ENCODE measurements at places on chromosomes 4 and X. TPM values are rescaled to one million over a fixed set of nuclear protein-coding genes. Genes with fewer than 3 reads are reported as not detected.

Gene FAM184B
- total RNA-seq, result not detected

Gene TEX11
- total RNA-seq, result 0.22 TPM

Gene LIMCH1
- total RNA-seq, result not detected

Gene NOX1
- not detected for total RNA-seq

Gene TAF7L
- total RNA-seq, result not detected

Gene IQCM
- total RNA-seq, result not detected

Gene VCX
- total RNA-seq, result not detected

Gene ENPEP
- not detected for total RNA-seq

Gene MAGEA2B
- not detected for total RNA-seq

Gene KIAA1210
- not detected for total RNA-seq

Gene XAGE2
- not detected for total RNA-seq

Gene USP51
- 2.2 TPM for total RNA-seq

GRCh38 chr4:32625687-32626337, 1905.6 kb downstream of the PCDH7 start:
- H3K4me1 ChIP-seq, result no peaks in the 10 kb centered on the region
- no peak overlapping the region for H3K27ac ChIP-seq
- H3K36me3 ChIP-seq, result peaks cover 5% of the 10 kb centered on the region
- H3K4me3 ChIP-seq, result no peak overlapping the region

- peaks cover 9% of the 10 kb centered on the region for H3K4me1 ChIP-seq
- no peak overlapping the region for H3K27ac ChIP-seq
- no peak overlapping the region for H3K4me3 ChIP-seq
- H3K27me3 ChIP-seq, result peaks cover 83% of the 10 kb centered on the region
Observed at GRCh38 chr4:184167576-184167975, 50.1 kb downstream of the ENPP6 start.

DNA sequence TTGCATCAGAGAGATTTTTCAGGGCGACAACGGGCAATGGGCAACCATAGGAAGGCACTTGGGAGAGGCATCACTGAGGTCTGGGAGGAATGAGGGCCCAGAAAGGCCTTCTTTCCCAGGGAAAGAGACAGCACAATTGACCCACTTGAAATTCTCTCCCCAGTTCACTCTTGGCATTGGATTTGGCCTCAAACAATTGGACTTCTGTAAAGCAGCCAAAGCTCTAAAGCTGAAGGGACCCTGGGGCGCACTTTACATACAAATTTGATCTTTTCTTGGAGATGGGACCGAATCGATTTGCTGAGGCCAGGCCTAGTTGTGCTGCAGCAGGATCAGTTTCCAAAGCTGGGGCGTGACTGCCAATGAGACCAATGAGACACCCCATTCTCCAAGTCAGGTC, 3.2 kb downstream of the ARHGAP36 start:
- H3K4me1 ChIP-seq, result no peaks in the 10 kb centered on the region
- peaks cover 65% of the 10 kb centered on the region for H3K27me3 ChIP-seq
- H3K27ac ChIP-seq, result no peak overlapping the region
- no peak for DNase-seq
- H3K4me3 ChIP-seq, result no peak overlapping the region

- H3K27ac ChIP-seq, result no peak overlapping the region
- DNase-seq, result no peak
- peaks cover 30% of the 10 kb centered on the region for H3K36me3 ChIP-seq
- H3K4me1 ChIP-seq, result peaks cover 70% of the 10 kb centered on the region
- no peaks in the 10 kb centered on the region for H3K27me3 ChIP-seq
Observed at GRCh38 chr4:1879485-1879884, 8.3 kb downstream of the NSD2 start.

- no peaks in the 10 kb centered on the region for H3K4me1 ChIP-seq
- H3K4me3 ChIP-seq, result no peak overlapping the region
- H3K27ac ChIP-seq, result no peak overlapping the region
- peaks cover 5% of the 10 kb centered on the region for H3K36me3 ChIP-seq
- H3K27me3 ChIP-seq, result no peaks in the 10 kb centered on the region
- DNase-seq, result no peak
Observed at GRCh38 chrX:45743081-45743533, 542.4 kb upstream of the DIPK2B start.

GRCh38 chr4:143358923-143359643, 22.4 kb downstream of the GAB1 start:
- H3K27me3 ChIP-seq, result no peaks in the 10 kb centered on the region
- peak; percentile 59 for DNase-seq
- H3K36me3 ChIP-seq, result no peaks in the 10 kb centered on the region
- H3K27ac ChIP-seq, result peak overlapping the region; percentile 81

GRCh38 chrX:16870862-16871815, 977 bp upstream of the RBBP7 start:
- H3K27ac ChIP-seq, result peak overlapping the region; percentile 90
- H3K4me1 ChIP-seq, result peaks cover 37% of the 10 kb centered on the region
- H3K4me3 ChIP-seq, result peak overlapping the region; percentile 85
- H3K27me3 ChIP-seq, result peaks cover 38% of the 10 kb centered on the region
- H3K36me3 ChIP-seq, result peaks cover 22% of the 10 kb centered on the region

GRCh38 chr4:68570122-68570507, 6.0 kb downstream of the UGT2B17 start:
- DNase-seq, result no peak
- H3K36me3 ChIP-seq, result no peaks in the 10 kb centered on the region
- H3K4me1 ChIP-seq, result no peaks in the 10 kb centered on the region
- no peak overlapping the region for H3K27ac ChIP-seq
- H3K27me3 ChIP-seq, result no peaks in the 10 kb centered on the region

DNA sequence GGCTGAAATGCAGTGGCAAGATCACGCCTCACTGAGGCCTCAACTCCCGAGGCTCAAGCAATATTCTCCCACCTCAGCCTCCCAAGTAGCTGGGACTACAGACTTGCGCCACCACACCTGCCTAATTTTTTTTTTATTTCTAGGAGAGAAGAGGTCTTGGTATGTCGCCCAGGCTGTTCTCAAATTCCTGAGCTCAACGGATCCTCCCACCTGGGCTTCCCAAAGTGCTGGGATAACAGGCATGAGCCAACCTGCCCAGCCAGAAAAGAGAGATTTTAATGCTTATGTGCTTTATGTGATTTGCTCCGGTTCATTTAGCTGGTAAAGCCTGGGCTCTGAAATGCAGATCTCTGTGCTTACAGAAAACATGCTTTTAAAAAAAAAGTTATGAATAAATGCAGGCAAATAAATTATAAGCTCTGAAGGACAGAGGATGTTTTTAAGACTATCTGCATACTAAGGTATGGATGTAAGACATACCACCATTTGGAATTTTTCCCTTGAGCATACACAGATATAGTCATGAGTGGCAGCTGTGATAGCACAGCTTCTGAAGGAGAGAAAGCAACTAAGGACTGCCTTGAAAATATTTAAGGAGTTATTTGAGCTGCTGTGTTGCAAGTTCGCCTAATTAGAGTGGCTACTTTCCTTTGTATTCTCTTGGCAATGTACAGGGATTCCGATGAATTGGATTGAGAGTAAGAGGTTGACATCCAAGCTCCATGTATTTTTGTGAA, 13.8 kb downstream of the GUCY1B1 start:
- H3K27ac ChIP-seq, result no peak overlapping the region
- H3K4me3 ChIP-seq, result no peak overlapping the region
- H3K27me3 ChIP-seq, result peaks cover 6% of the 10 kb centered on the region
- H3K4me1 ChIP-seq, result no peaks in the 10 kb centered on the region
- DNase-seq, result no peak

DNA sequence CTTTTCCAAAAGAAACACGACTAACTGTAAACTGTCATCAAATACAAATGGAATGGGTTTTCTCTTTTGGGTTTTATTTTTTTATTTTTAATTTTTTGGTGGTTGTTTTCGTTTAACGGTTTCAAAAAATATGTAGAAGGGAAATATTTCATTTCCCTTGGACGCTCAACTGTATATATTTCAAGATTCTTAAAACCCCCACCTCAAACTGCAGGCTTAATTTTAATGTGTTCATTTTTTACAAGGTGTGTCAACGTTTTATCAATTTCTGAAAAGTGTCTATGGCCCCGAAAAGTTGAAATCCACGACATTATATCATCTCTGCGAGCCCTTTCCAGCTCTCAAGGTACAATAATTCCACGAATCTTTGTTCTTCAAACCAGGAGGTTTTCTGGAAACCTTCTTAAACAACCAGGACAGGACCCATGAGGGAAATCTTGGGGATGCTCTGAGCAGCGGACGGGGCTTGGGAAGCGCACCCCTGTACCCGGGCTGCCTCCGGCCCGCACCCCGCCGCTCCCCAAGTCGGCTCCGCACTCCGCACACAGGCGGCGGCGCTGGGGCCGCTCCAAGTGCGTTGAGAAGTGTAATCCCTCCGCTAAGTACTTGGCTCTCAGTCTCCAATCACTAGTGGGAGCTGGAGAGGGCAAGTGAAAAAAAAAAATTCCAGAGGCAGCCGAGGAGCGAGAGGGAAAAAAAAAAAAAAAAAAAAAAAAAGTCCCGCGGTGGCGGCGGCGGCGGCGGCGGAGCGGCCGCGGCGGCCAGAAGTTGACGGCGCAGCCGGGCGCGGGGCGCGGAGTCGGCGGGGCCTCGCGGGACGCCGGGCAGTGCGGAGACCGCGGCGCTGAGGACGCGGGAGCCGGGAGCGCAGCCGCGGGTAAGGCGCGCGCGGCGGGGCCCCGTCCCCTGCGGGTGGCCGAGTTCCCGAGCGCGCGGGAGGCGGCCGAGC, at the start of gene BMPR1B:
BMPR1B (plus strand) TSS at position 764 of the 949 bp plus-strand sequence. CDS start 346,470 bp downstream, outside the sequence.
- H3K27ac ChIP-seq, result no peak within 1 kb of the TSS
- H3K27me3 ChIP-seq, result peaks cover 86% of the 10 kb centered on the region
- H3K36me3 ChIP-seq, result peaks cover 4% of the 10 kb centered on the region
- H3K4me3 ChIP-seq, result peak within 1 kb of the TSS; percentile 69
- DNase-seq, result peak; percentile 0

GRCh38 chr4:105551965-105552746, at the start of gene ARHGEF38:
TSS of gene ARHGEF38 (plus strand) at chr4:105552620. CDS start at chr4:105552766, 146 bp downstream.
- H3K4me3 ChIP-seq, result no peak within 1 kb of the TSS
- H3K27me3 ChIP-seq, result no peaks in the 10 kb centered on the region
- no peaks in the 10 kb centered on the region for H3K36me3 ChIP-seq
- H3K27ac ChIP-seq, result no peak within 1 kb of the TSS
- H3K4me1 ChIP-seq, result no peaks in the 10 kb centered on the region

GRCh38 chr4:153466081-153466948, at the start of gene TMEM131L:
TSS of gene TMEM131L (plus strand) at chr4:153466360. CDS start at chr4:153466398, 38 bp downstream.
- peaks cover 53% of the 10 kb centered on the region for H3K4me1 ChIP-seq
- H3K36me3 ChIP-seq, result peaks cover 2% of the 10 kb centered on the region
- H3K27me3 ChIP-seq, result no peaks in the 10 kb centered on the region
- peak within 1 kb of the TSS; percentile 76 for H3K27ac ChIP-seq
- H3K4me3 ChIP-seq, result peak within 1 kb of the TSS; percentile 98

DNA sequence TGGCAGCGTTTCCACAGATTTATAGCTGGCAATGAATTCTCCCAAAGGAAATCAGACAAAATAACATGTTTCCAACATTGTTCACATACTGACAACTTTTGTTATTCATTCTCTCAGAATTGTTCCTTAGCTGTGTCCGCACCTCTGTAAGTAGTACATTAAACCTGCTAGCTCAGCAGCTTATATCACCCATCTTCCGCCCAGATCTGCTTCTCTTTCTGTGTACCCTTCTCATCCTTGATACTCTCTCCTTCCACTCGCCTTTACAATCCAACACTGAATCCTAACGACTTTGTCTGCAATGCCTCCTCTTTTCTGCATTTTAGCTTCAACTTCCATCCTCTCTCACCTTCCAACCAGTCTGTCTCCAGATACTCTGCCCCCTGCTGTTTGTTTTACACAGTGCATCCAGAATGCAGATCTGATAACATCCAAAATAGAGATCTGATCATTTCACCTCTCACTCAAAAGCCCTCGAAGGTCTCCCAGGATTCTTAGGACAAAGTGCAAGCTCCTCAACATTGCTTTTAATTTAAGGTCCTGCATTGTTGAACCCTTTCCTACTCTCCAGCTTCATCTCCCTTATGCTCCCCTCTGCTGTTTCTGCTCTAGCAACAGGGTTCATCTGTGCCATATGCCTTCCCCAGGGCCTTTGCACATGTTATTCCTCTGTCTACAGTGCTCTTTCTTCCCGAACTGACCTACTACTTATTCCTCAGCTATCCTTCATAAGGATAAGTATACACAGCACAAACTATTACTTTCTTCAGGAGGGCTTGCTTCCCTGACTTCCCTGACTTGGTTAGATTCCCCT, 67.3 kb upstream of the VBP1 start:
- H3K36me3 ChIP-seq, result peaks cover 1% of the 10 kb centered on the region
- H3K27ac ChIP-seq, result no peak overlapping the region
- H3K4me3 ChIP-seq, result no peak overlapping the region
- H3K27me3 ChIP-seq, result peaks cover 6% of the 10 kb centered on the region

DNA sequence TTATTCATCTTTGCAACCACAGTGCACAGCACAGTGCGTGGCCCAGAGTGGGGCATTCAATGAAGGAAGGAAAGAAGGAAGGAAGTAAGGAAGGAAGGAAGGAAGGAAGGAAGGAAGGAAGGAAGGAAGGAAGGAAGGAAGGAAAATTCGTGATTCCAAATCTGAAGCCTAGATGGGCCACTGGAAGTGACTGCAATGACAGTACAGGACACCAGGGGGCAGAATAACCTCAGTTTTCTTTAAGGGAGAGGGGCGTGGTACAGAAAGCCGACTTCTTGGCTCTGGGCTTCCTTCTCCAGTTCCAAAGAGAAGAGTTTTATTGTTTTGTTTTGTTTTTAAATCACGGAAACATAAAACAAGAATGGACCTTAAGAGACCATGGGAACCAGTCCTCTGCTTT, 47.8 kb downstream of the APLN start:
- peaks cover 20% of the 10 kb centered on the region for H3K4me1 ChIP-seq
- H3K27me3 ChIP-seq, result peaks cover 39% of the 10 kb centered on the region
- DNase-seq, result peak; percentile 53
- no peak overlapping the region for H3K27ac ChIP-seq

GRCh38 chrX:19639056-19639455, 123.7 kb upstream of the MAP3K15 start:
- H3K4me3 ChIP-seq, result no peak overlapping the region
- H3K36me3 ChIP-seq, result peaks cover 3% of the 10 kb centered on the region
- peaks cover 42% of the 10 kb centered on the region for H3K4me1 ChIP-seq
- H3K27ac ChIP-seq, result no peak overlapping the region
- H3K27me3 ChIP-seq, result peaks cover 6% of the 10 kb centered on the region
- DNase-seq, result no peak

DNA sequence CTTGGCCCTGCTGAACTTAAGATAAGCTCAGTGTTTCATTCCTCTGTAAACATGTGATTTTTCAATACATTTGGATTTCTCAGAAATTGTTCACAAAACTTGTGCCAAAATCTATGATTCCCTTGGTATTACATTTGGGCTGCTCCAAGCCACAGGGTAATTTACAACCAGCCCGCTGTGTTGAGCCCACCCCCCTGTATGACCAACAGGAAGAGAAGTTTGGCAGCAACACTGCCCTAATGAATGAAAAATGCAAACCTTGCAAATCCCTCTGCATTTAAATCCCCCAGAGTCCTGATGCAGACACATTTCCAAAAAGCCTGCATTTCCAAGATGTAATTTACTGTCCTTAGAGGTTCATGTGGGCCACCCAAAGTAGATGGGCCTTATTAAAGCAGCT, 34.1 kb upstream of the GAB1 start:
- no peak for DNase-seq
- peaks cover 8% of the 10 kb centered on the region for H3K27me3 ChIP-seq
- H3K27ac ChIP-seq, result no peak overlapping the region
- H3K36me3 ChIP-seq, result no peaks in the 10 kb centered on the region

GRCh38 chrX:129659861-129660260, 5.1 kb upstream of the APLN start:
- DNase-seq, result no peak
- no peak overlapping the region for H3K27ac ChIP-seq
- no peak overlapping the region for H3K4me3 ChIP-seq
- peaks cover 7% of the 10 kb centered on the region for H3K4me1 ChIP-seq
- no peaks in the 10 kb centered on the region for H3K36me3 ChIP-seq

GRCh38 chrX:97060020-97060419, 176.3 kb downstream of the RPA4 start:
- H3K36me3 ChIP-seq, result no peaks in the 10 kb centered on the region
- H3K27me3 ChIP-seq, result no peaks in the 10 kb centered on the region
- no peaks in the 10 kb centered on the region for H3K4me1 ChIP-seq
- H3K4me3 ChIP-seq, result no peak overlapping the region
- H3K27ac ChIP-seq, result no peak overlapping the region

Measured in activated T-cell treated with anti-CD3 and anti-CD28 coated beads, Interleukin-2, amount 50 U/mL, for 72 hours (primary cell).